ENCODE measurements at places on chromosomes 7 and 10.

DNA sequence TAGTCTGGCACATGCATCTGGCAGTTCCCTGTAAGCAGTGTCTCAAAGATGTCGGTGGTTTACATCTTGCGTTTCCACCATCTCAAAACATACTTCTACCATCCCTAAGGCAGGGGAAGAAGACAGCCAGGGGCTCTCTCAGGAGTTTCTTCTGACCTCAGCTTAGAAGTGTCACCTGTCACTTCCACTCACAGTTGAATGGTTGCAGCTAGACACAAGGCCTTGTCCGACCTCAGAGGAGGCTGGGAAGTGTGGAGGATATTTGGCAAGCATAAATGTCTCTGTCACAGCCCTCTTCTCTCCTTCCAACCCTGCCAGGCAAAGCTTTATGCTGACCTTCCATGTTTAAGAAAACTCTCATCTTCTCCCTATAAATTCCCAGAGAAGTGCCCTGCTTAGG, 193.3 kb downstream of the HERPUD2 start:
- no peak for DNase-seq

DNA sequence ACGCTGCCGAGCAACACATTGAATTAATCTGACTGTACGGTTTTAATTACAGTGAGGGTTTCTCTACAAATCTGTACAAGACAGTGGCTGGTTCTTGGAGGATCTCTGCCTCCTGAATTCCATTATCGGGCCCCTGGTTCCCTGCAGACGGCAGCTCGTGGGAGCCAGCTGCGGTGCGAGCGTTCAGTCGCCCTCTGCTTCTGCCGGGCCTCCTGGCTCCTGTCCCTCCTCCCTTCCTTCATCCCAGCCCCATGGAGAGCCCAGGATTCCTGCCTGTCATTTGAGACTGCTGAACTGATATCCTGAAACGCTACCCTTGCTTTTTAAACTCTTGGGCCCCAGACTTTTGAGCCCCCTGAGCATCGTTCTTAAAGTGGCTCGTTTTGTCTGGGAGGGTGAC, 6.6 kb upstream of the DLX6 start:
- no peak for DNase-seq

DNA sequence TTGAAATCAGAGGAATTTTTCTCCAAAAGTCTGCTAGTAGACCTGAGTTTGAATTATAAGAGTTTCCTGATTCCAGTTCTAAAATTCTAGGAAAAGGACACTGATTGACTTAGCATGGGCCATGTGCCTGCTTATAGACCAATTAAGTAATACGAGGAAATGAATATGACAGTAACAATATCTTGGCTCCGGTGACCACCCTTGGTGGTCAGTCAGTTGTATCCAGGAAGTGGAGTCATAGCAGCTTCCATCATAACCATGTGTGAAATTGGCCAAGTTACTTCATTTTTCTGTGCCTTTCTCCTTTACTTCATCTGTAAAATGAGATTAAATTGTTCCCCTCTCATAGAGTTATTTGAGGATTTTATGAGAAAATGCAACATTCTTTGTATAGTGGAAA, 66.9 kb downstream of the MTPAP start:
- peak; percentile 7 for DNase-seq

GRCh38 chr7:126776498-126776897, 476.2 kb downstream of the GRM8 start:
- DNase-seq = no peak

- DNase-seq = no peak
Observed at GRCh38 chr7:26691406-26691805, 173.0 kb downstream of the SKAP2 start.

Measured in NB4 (cell line).